ENCODE measurements at places on chromosomes 3 and 15. TPM values are rescaled to one million over a fixed set of nuclear protein-coding genes. Genes with fewer than 3 reads are reported as not detected.

Gene SLC28A1
- total RNA-seq, result 0.70 TPM

Gene FGD5
- not detected for total RNA-seq

Gene KLHL6
- 0.04 TPM for total RNA-seq

Gene SI
- not detected for total RNA-seq

Gene ZIC1
- total RNA-seq, result not detected

Gene ANKUB1
- total RNA-seq, result not detected

Gene NTRK3
- total RNA-seq, result not detected

Gene ASB14
- not detected for total RNA-seq

Gene HHLA2
- total RNA-seq, result not detected

Gene ADGRG7
- not detected for total RNA-seq

Gene SLMAP
- total RNA-seq, result 119 TPM

Gene STRIT1
- total RNA-seq, result not detected

Gene FSTL1
- total RNA-seq, result 256 TPM

Gene ZNF619
- 5.1 TPM for total RNA-seq

Gene C3orf22
- total RNA-seq, result not detected

Gene IMPG2
- 0.05 TPM for total RNA-seq

Gene SH3GL3
- total RNA-seq, result 0.22 TPM
